ENCODE measurements at places on chromosomes 11 and 22.
A peak's percentile ranks its signal among the peaks of the same experiment; 100 is the strongest.

DNA sequence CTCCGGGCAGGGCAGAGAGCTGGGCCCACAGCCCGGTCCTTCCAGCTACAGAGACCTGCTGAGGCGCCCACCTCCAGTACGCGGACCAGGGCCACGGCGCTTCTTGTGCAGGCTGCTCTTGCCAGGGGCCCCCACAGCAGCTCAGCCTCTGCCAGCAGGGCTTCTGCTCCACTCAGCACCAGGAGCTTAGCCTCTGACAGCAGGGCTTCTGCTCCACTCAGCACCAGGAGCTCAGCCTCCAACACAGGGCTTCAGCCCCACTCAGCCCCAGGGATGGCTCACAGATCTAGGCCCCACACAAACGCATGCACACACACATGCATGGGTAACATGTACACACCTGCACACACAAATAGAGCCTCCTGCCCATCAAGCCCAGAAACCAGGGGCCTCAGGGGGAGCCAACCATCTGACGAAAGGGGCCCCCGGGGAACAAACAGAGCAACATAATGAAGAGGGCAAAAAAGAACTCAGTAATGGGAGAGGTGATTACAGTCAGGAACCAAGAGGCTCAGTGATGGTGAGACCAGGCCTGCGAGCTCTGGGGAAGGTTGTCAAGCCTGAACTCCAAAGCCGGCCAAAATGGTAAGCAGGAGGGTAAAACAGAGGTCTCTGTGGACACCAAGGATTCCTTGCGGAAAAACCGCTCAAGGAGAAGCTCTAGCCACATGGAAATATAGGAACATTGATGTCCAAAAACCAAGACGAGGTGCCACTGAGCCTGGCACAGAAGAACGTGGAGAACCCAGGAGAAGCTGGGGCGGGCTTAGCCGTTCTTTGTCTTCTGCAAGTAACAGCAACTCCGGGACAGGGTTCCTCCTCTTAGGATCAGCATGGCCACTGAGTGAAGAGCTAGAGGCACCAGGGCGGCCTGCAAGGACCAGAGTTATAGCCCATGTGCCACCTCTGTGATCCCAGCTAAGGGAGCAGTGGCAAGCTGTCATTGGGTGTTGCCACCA lies 46.5 kb downstream of the GNB1L start:
- H3K27me3 ChIP-seq = no peaks in the 10 kb centered on the region
- DNase-seq = peak; percentile 65
- no peak overlapping the region for H3K27ac ChIP-seq
- H3K4me3 ChIP-seq = no peak overlapping the region

- DNase-seq = no peak
- H3K4me1 ChIP-seq = peaks cover 8% of the 10 kb centered on the region
- H3K27me3 ChIP-seq = no peaks in the 10 kb centered on the region
Observed at GRCh38 chr11:19953909-19954308, 206.4 kb downstream of the DBX1 start.

GRCh38 chr11:8757047-8757446 lies 74.5 kb downstream of the RPL27A start:
- peak overlapping the region; percentile 19 for H3K27ac ChIP-seq
- H3K4me3 ChIP-seq = no peak overlapping the region
- peaks cover 3% of the 10 kb centered on the region for H3K4me1 ChIP-seq
- no peak for DNase-seq

GRCh38 chr22:48944433-48944750 lies 883.3 kb downstream of the BRD1 start:
- DNase-seq = no peak
- no peaks in the 10 kb centered on the region for H3K36me3 ChIP-seq
- no peaks in the 10 kb centered on the region for H3K4me1 ChIP-seq
- no peaks in the 10 kb centered on the region for H3K27me3 ChIP-seq

DNA sequence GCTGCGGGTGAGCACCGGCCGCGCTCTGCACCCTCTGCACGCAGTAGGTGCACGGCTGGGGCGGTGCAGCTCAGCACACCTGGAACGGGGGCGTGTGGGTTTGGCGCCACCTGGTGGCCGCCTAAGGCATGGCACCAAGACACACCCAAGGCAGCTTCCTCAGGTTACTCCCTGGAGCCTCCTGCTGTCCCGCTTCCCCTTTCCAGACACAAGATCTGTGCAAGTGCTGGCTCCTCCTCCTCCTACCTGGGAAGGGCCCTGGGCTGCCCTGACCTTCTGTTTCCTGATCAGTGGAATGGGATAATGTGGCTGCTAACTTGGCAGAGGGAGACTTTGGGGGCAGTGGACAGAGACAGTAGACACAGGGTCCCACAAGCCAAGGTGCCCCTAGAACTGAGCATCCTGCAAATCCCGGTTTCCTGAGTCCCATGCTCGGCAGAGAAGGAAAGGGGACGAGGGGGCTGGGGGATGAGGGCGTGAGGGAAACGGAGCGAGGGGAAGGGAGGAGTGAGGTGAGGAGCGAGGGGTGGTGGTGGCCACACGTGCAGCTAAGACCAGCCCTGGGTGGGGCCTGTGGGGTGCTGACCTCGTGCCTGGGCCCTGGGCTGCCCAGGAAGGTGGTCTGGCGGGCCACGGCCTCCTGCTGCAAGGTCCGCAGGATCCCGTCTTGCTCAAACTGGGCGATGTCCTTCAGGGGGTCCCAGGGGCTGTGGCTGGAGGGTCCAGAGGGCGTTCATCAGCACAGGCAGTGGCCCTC lies 34.8 kb upstream of the CARS1 start:
- peaks cover 90% of the 10 kb centered on the region for H3K36me3 ChIP-seq
- H3K4me1 ChIP-seq = peaks cover 43% of the 10 kb centered on the region
- H3K4me3 ChIP-seq = no peak overlapping the region
- peak; percentile 93 for DNase-seq
- H3K27me3 ChIP-seq = no peaks in the 10 kb centered on the region

DNA sequence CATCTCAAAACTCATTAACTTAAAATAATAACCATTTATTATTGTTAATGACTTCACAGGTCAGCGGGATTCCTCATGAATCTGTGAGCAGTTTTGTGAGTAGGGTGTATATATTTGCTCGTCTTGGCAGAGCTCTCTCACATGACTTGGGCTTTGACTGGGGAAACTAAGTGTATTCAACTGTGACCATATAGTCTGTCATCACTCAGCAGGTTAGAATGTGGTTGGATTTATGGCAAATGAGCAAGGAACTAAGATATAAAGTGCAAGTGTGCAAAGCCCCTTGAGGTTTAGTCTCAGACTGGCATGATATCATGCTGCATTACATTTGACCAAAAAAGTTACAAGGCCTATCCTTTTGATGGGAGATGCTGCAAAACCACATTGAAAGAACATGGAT lies 254.8 kb downstream of the CNTN5 start:
- H3K27me3 ChIP-seq = no peaks in the 10 kb centered on the region
- H3K27ac ChIP-seq = no peak overlapping the region
- no peaks in the 10 kb centered on the region for H3K36me3 ChIP-seq
- no peak overlapping the region for H3K4me3 ChIP-seq
- no peak for DNase-seq

DNA sequence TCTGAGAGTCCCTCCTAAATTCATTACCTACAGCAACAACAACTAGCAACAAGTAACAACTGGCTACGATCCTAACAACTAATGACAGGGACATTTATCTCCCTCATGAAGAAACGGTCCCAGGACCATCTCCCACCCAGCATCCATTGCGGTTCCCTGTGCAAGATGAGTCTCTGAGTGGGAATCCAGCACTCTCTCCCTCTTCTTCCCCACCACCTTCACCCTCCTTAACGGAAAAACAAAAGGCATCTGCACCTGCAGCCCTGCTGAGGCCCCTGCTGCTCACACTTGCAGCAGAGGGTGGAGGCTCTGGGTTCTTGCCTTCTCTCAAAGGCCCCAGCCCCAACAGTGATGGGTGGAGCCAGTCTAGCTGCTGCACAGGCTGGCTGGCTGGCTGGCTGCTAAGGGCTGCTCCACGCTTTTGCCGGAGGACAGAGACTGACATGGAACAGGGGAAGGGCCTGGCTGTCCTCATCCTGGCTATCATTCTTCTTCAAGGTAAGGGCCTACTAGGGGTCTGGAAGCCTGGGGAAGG lies at the start of gene CD3G:
CD3G (plus strand) TSS at position 364 of the 535 bp plus-strand sequence; CDS start at position 444, 80 bp downstream.
- H3K36me3 ChIP-seq = no peaks in the 10 kb centered on the region
- peaks cover 14% of the 10 kb centered on the region for H3K27me3 ChIP-seq
- H3K27ac ChIP-seq = peak within 1 kb of the TSS; percentile 81
- peak within 1 kb of the TSS; percentile 19 for H3K4me3 ChIP-seq
- peak; percentile 84 for DNase-seq

GRCh38 chr11:33383075-33383919 lies 126.1 kb downstream of the HIPK3 start:
- peaks cover 6% of the 10 kb centered on the region for H3K27me3 ChIP-seq
- H3K36me3 ChIP-seq = no peaks in the 10 kb centered on the region
- H3K27ac ChIP-seq = no peak overlapping the region
- no peaks in the 10 kb centered on the region for H3K4me1 ChIP-seq

- DNase-seq = no peak
- H3K4me3 ChIP-seq = no peak overlapping the region
- no peaks in the 10 kb centered on the region for H3K4me1 ChIP-seq
- H3K36me3 ChIP-seq = no peaks in the 10 kb centered on the region
- no peaks in the 10 kb centered on the region for H3K27me3 ChIP-seq
Observed at GRCh38 chr11:37748641-37749040, 1150.6 kb upstream of the RAG2 start.

DNA sequence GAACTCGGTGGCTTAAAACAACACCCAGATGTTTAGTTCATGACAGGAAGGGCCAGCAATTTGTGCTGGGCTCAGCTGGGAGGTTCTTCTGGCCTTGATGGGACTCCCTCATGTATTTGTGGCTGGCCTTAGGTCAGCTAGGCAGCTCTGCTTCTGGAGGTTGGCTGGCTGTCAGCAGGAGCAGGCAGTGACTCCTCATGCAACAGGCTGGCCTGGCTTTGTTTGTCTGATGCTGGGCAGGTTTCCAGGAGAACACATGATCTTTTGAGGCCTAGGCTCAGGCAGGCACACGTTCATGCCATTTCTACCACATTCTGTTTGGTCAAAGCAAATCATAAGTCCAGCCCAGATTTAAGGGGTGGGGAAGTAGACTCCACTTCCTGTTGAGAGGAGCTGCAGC lies 571.2 kb downstream of the TBC1D22A start:
- no peak for DNase-seq
- no peak overlapping the region for H3K27ac ChIP-seq
- no peaks in the 10 kb centered on the region for H3K4me1 ChIP-seq
- no peak overlapping the region for H3K4me3 ChIP-seq

DNA sequence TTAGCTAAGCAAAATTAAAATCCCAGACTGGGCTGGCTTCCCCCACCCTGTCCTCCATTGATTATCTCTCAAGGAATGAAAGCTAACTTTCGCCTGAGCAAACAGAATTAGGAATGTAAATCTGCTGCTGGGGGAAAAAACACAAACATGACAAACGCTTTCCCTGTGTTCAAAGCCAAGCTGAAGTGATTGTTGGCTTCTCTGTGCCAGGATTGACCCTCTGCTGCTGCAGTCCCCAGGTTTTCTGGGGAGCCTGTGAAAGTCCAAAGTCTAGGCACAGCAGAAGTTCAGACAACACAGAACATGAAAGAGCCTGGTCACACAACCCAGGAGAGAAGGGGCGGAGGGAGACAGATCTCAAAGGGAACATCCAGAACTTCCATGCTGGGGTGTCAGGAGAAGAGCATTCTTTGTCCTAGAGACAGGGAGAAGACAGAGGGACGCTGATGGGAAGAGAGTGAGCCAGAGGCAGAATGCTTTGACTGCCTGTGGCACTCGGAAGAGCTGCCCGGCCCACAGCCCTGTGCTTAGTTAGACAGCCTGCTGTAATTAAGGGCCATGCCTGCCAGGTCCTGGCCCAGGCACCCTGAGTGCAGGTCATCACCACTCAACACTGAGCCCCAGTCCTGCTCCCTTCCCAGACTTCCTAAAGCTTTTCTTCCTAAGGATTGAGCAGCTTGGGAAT lies 6.9 kb downstream of the PATZ1 start:
- peaks cover 23% of the 10 kb centered on the region for H3K4me1 ChIP-seq
- no peaks in the 10 kb centered on the region for H3K27me3 ChIP-seq
- no peak overlapping the region for H3K27ac ChIP-seq
- peaks cover 95% of the 10 kb centered on the region for H3K36me3 ChIP-seq

GRCh38 chr11:122765487-122766131 lies 72.7 kb upstream of the CRTAM start:
- DNase-seq = no peak
- H3K36me3 ChIP-seq = no peaks in the 10 kb centered on the region
- H3K27me3 ChIP-seq = no peaks in the 10 kb centered on the region
- H3K4me3 ChIP-seq = no peak overlapping the region

DNA sequence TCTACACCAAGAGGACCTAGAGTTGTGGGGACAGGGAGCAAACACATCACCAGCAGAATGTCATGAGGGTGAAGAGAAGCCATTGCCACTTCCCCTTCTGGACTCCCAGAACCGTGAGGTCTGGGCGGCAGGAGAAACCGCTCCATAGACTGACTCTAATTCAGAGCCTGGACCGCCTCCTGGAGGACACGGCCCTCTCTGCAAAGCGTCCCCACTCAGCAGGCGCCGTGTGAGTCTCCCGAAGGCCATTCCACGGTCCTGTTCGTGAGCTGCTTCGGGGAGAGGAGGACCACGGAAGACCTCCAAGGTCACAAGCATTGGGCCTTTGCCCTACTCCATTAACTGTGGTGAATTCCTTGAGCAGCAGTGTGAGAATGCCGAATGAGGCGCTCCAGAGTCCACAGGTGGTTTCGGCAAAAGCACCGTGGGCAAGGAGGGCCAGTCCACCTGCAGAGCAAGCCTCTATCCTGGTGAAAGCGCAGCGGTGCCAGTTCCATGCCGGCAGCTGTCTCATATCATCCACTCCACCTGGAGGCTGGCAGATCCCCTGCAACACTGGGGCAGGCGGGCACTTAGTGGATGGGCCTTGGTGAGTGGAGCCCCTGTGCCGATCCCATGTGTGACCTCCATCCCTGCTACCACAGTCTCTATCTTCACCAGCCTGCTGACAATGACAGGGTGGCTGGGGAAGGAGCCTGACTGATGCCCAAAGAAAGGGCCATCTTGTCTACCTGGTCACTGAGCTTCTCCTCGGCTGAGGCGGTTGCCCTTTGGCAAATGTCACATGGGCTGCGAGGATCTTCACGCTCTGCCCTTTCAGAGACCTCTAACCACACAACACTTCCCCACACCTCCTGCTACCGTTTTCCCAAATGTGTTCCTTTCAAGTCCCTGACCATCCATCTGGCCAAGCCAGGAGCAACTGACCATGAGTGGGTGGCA lies 7.5 kb downstream of the C11orf21 start:
- no peaks in the 10 kb centered on the region for H3K36me3 ChIP-seq
- no peaks in the 10 kb centered on the region for H3K4me1 ChIP-seq
- no peak overlapping the region for H3K27ac ChIP-seq
- DNase-seq = no peak

DNA sequence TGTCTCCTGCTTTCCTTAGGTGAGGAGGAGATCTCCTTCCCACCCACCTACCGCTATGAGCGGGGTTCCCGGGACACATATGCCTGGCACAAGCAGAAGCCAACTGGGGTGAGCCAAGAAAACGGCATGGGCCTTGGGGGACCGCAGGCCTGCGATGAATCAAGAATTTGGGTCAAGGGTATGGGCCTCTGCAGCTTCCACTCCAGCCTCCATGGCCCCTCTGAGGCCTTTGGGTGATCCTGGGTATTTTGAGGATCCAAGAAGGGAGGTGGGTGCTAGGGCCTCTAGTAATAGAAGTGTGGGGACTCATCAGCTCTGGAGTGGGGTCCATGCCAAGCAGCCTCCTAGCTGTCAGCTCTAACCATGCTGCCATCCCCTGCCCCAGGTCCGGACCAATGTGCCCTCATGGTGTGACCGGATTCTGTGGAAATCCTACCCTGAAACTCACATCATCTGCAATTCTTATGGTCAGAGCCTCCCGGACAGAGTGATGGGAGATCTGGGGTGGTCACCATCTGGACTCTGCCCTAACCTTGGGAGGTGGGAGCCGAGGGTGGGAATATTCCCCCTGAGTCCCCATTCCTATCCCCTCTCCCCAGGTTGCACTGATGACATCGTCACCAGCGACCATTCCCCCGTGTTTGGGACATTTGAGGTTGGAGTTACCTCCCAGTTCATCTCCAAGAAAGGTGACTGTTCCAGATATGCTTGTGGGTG lies 8.6 kb downstream of the INPPL1 start:
- H3K36me3 ChIP-seq = peaks cover 4% of the 10 kb centered on the region
- peak; percentile 49 for DNase-seq
- H3K4me1 ChIP-seq = peaks cover 5% of the 10 kb centered on the region
- H3K27ac ChIP-seq = no peak overlapping the region
- no peak overlapping the region for H3K4me3 ChIP-seq

All from spleen (tissue), 13 donors.